Neural progenitor cell (in vitro differentiated cells): ENCODE measurements at places on chromosomes 6 and 20. TPM values are rescaled to one million over a fixed set of nuclear protein-coding genes. Genes with fewer than 3 reads are reported as not detected.

Gene BACH2
- total RNA-seq = 3.9 and 5.3 TPM in 2 replicates

Gene IL17A
- total RNA-seq = not detected in 2 replicates

Gene SLC32A1
- total RNA-seq = 0.04 and 0.37 TPM in 2 replicates

Gene SYCP2L
- total RNA-seq = 8.9 and 12.5 TPM in 2 replicates

Gene FBXO30
- total RNA-seq = 21.0 and 34.6 TPM in 2 replicates

Gene ABHD16B
- not detected in 2 replicates for total RNA-seq

Gene VNN1
- total RNA-seq = not detected in 2 replicates

Gene CRIP3
- 21.3 and 35.4 TPM in 2 replicates for total RNA-seq

Gene ZBTB12
- 8.4 and 25.6 TPM in 2 replicates for total RNA-seq

Gene MLN
- total RNA-seq = not detected in 2 replicates

Gene ME1
- 2.0 and 2.8 TPM in 2 replicates for total RNA-seq
